Amygdala (tissue), 56 donors: ENCODE measurements at places on chromosomes 5 and 9.

GRCh38 chr5:109318455-109319108, 91.2 kb downstream of the PJA2 start:
- DNase-seq, result no peak

DNA sequence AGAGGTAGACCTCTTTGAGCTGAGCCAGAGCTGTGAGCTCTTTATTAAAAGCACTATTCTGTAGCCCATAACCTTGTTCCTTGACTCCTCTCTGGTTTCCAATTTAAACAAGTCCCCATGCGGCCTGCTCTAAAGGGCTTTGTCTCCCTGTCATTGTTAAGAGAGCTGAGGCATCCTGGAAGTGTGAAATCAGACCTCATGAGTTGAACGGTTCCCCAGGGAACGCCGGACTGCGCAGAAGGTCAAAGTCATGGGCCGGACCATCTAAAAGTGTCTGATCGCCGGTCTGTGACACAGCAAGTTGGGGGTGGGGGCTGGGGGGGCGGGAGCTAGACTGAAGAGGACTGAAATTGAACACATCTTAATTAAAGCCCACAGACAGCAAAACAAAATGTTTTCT, 265.8 kb downstream of the SLF1 start:
- DNase-seq, result no peak

GRCh38 chr5:124232515-124232914, 513.9 kb downstream of the ZNF608 start:
- no peak for DNase-seq

DNA sequence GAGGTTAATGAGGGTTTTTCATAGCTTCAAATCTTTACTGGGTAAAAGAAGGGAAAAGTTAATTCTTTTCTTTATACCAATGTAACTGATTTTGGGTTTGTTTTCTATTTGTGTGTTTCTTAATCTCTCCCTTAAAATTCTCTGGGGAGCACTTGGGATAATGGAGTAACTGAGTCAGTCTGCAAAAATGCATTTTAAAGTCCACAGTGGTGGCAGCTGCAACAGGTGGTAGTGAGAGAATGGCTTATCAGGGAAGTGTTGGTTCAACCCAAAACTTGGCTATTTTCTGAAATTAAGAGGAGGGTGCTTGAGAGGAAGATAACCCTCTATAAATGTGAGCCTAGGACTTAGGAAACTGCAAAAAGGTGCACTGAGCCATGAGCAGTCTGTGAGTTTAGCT, 39.9 kb upstream of the ASTN2 start:
- no peak for DNase-seq

- no peak for DNase-seq
Observed at GRCh38 chr9:96487949-96488348, 38.0 kb downstream of the HABP4 start.

DNA sequence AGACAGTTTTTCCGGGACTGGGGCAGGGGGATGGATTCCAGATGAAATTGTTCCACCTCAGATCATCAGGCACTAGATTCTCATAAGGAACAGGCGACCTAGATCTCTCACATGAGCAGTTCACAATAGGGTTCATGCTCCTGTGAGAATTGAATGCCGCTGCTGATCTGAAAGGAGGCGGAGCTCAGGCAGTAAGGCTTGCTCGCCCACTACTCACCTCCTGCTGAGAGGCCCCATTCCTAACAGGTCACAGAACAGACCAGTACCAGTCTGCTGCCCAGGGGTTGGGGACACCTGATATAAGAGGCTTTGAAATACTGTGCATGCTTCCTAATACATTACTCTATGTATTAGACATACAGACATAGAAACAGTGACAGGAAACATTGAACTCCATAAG, 41.1 kb downstream of the PTPRD start:
- no peak for DNase-seq

- DNase-seq, result no peak
Observed at GRCh38 chr9:68793605-68794343, 88.7 kb downstream of the PIP5K1B start.

- no peak for DNase-seq
Observed at GRCh38 chr9:107288701-107289100, 5.6 kb downstream of the RAD23B start.

DNA sequence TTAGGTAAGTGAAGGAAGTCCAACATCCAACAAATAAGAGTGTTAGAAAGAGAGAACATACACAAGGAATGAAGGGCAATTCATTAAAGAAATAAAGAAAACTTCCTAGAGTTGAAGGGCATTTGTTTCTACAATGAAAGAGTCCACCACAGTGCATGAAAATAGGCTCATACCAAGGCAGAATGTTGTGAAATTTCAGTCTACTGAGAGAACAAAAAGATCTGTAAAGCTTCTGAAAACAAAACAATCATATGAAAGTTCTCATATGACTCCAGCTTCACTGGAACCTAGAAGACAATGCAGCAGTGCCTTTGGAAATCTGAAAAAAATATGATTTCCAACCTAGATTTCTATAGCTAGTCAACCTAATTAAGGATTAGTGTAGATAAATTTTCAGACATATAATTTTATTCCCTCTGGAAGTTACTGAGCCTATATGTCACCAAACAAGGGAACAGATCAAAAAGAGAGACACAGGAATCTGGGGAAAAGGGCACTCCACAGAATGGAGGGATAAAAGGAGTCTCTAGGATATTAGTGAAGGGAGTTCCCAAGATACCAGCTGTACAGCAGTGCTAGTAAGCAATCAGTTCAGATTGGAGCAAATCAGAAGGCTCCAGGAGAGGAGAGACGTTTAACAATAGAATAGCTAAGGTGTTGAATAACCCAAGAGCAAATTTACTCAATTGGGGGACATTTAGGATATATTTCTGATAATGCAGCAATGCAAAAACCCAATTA, 5.8 kb downstream of the C5orf58 start:
- DNase-seq, result no peak

DNA sequence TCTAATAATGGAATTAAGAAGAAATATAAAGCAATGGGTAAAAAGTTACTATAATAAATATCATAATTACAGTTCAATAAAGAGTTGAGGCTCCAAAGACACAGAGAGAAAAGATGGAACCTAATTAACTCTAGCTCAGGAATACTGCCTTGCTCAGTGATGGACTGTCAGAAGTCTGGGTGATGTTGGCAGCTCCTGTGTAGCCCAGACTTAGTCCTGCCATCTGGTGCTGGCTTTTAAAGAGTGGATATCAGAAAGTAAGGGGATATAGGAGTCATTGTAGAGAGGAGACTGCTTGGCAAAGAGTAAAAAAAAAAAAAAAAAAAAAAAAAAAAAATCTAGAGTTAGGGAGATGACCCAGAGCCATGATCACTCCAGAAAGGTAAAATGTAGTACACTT, 551.9 kb upstream of the DMAC1 start:
- DNase-seq, result no peak

GRCh38 chr5:125868036-125868435, 555.2 kb upstream of the GRAMD2B start:
- DNase-seq, result no peak

GRCh38 chr5:13831351-13831750, 113.1 kb downstream of the DNAH5 start:
- no peak for DNase-seq
